ENCODE measurements at places on chromosomes 6 and 20.

GRCh38 chr6:11188161-11188915 is 44.1 kb downstream of the NEDD9 start:
- DNase-seq = no peak

DNA sequence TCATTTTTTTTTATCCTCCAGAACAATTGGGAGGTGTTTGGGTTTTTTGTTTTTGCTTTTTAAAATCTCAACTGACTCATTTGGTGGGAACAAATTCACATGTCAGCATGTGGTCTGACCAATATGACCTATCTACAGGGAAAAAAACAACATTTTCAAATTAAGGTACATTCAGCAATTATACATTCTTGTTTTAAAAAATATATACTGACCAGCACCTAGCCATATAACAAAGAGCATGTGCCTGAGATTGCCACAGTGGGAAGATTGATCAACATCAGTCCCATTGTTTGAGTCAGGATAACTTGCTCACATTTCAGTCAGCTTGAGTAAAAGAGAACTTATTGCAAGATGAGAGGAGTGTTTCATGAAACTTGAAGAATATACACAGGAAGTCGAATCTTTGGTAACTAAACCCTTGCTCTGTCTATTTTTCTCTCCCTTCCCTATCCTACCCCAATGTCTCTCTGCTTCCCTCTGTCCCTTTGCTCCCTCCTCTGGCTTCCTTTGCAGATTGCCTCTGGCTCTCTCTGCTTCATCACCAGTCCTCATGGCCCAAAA is 163.2 kb upstream of the TAB2 start:
- DNase-seq = no peak

DNA sequence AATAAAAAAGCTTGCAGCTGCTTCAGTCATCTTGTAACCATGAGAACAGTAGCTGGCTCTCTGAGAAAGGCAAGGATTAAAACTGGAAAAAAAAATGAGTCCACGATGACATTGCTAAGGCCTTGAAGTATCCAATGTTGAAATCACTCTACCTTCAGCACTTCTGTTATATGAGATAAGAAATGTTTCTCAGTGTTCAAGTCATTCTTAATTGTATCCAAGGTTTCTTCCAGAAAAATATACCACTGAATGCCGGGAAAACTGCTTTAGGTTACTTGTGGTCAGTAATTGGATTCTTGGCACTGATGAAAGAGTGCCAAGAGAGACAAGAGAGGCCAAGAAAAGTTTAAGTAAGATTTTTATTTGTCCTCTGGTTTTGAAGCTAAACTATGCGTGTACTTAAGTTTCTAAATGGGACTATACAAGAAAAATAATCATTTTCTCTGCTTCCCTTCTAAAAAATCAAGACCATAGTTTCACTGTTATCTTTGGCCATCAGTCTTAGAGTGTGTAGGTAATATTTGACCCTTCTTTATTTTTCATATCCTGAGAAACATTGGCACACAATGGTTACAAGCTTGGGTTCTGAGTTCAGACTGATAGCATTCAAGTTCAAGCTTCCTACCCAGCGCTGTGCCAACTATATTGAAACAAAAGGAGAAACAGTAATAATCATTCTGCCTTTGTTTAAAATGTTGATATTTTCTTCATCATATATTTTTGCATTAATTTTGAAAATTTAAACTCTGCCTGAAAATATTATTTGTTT is 84.6 kb downstream of the TRDN start:
- DNase-seq = no peak

GRCh38 chr6:156379392-156380289 is 397.5 kb upstream of the ARID1B start:
- DNase-seq = no peak

DNA sequence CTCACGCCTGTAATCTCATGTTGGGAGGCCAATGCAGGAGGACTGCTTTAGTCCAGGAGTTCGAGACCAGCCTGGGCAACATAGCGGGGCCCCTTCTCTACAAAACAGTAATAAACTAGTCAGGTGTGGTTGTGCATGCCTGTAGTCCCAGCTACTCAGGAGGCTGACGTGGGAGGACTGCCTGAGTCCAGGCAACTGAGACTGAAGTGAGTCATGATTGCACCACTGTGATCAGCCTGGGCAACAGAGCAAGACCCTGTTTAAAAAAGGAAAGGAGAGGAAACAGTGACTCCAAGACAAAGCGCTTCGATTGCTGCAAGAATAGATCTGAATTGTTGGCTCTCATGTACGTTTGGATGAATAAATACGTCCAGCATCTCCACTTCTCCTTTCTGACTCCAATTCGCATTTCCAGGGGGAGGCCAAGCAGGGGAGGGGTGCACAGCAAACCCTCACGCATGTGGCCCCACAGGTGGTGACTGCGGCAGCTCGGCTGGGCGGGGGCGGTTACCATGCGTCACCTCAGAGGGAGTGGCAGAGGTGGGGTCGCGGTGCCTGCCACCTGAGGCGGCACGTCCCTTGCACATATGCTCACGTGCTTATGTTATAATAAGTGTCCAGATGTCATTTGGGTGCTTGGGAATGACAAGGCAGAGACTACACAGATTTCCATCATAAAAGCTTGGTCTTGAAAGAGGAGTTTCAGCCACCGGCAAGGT is 95.1 kb upstream of the MPC1 start:
- DNase-seq = no peak

DNA sequence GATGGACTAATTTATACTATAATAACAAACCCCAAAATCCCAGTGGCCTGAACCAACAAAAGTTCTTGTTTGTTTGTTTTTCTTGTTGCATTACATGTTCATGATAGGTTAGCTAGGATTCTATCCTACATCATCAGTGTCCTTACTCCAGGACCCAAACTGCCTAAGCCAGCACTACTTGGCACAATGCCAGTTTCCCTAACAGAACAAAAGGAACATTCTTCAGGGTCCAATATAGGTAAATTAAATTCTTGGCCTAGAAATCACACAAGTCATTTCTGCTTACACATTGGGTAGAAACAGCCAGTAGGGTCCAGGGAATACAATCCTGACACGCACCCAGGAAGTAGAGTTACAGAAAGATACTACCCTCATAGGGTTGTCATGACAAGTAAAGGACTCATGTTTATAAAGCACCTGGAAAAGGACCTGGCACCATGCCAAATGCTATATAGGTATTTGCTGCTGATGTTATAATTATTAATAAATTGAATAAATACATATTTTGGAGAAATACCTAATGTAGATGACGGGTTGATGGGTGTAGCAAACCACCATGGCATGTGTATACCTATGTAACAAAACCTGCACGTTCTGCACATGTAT is 38.8 kb downstream of the RCAN2 start:
- no peak for DNase-seq

DNA sequence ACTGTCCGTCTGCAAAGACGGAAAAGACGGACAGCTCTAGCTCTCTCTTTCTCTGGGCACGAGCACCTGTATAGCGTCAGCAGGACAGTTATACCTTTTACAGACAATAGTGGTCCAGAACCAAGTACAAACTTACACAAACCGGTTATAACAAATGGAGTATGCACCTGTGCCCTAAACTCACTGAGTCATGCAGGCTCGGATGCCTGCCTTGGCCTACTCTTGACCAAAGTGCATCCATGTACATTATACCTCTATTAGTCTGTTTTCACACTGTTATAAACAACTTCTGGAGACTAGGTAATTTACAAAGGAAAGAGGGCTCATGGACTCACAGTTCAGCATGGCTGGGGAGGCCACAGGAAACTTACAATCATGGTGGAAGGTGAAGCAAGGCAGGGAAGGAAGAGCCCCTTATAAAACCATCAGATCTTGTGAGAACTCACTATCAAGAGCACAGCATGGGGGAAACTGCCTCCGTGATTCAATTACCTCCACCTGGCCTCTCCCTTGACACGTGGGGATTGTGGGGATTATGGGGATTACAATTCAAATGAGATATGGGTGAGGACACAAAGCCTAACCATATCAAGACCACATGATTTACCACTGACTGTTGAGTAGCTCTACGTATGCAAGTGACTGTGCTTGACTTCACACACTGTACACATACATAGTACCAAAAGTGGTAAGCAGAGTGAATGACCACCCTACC is 23.1 kb downstream of the MAN1A1 start:
- no peak for DNase-seq

- DNase-seq = no peak
Measured at GRCh38 chr6:122788663-122789181, 336 bp upstream of the SMPDL3A start.

DNA sequence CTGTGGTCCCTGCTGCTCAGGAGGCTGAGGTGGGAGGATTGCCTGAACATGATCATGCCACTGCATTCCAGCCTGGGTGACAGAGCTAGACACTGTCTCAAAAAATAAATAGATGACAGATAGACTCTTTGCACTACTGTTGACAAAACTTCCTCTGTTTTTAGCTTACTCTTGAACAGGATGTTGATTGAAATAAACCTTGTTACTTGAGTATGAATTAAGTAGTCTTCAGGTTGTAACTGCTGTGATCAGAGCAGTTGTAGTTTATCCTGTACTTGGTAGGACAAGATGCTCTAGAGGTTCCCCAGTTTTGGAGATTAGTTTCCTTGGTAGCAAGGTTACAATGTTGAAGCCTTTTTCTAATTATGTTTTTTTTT is 1.5 kb downstream of the GTF3C6 start:
- no peak for DNase-seq

- DNase-seq = no peak
Measured at GRCh38 chr20:56621730-56622129, 7.4 kb upstream of the TFAP2C start.

- no peak for DNase-seq
Measured at GRCh38 chr6:160055813-160056212, 65.8 kb upstream of the SLC22A1 start.

DNA sequence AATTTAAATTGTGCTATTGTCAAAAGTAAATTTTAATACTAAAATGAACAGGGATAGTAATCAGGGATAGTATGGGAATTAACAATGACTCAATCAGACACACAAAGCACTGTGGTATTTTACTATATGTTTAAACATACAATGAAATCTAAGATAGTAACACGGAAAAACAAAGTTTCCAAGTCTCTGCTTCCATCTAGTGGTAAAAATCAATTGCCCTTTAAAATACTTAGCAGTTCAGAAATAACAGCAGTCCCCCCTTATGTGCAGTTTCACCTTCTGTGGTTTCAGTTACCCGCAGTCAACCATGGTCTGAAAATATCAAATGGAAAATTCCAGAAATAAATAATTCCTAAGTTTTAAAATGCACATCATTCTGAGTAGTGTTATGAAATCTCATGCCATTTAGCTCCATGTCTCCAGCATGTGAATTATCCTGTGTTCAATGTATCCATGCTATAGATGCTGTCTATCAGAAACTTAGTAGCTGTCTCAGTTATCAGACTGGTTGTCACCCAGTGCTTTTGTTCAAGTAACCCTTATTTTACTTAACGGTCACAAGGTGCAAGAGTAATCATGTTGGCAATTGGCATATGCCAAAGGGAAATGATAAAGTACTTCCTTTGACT is 58.5 kb downstream of the AHI1 start:
- DNase-seq = no peak

GRCh38 chr6:162099685-162100084 is 627.9 kb downstream of the PRKN start:
- DNase-seq = peak; percentile 45

GRCh38 chr20:23513164-23513563 is 22.2 kb downstream of the CST8 start:
- no peak for DNase-seq

- peak; percentile 10 for DNase-seq
Measured at GRCh38 chr6:30260036-30260504, 46.9 kb upstream of the TRIM26 start.

DNA sequence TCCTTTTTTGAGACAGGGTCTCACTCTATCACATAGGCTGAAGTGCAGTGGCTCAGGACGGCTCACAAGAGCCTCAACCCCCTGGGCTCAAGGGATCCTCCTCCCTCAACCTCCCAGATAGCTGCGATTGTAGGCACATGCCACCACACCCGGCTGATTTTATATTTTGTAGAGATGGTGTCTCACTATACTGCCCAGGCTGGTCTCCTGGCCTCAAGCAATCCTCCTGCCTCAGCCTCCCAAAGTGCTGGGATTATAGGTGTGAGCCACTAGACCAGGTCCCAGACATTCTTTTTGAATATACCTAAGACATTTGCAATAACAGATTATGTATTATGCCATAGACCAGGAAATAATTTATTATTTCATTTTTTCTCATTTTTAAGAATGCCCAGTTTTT is 58.3 kb upstream of the CDYL start:
- DNase-seq = no peak

DNA sequence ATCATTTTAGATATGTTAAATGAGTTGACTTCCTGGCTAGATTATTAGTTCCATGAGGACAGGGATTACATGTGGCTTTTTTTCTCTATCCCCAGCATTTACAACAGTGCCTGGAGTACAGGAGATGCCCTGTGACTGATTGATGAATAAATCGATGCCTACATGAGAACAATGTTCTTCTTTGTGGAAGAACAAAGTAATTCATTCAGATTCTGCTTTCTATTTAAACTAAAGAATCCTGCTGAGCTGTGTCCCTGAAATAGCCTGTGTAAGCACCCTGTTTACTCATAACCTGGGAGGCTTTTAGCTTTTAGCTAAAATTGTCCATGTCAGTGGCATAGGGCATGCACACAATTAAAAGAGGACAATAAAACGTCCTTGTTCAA is 125.1 kb upstream of the BTBD3 start:
- no peak for DNase-seq

GRCh38 chr20:57076152-57076652 is 190.2 kb downstream of the BMP7 start:
- no peak for DNase-seq

GRCh38 chr20:56519551-56519950 is 5.0 kb upstream of the FAM209A start:
- no peak for DNase-seq

- DNase-seq = no peak
Measured at GRCh38 chr6:144857086-144857485, 572.0 kb downstream of the UTRN start.

DNA sequence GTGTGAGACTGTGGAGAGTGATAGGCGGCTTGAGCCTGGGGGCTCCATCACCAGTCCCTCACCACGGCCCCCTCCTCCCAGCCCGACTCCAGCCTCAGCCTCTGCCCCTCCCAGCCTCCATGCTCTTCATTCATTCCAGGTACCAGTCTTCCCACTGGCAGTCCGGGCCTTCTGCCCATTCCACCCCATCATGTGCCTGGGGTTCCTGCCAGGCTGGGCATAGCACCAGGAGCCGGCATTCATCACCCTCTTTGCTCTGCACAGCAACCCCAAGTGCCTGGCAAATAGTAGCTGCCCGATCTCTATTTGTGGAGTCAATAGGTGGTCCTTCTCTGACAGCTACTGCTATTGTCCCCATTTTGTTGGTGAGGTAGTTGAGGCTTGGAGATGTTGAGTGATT is 39.6 kb upstream of the GTSF1L start:
- no peak for DNase-seq

DNA sequence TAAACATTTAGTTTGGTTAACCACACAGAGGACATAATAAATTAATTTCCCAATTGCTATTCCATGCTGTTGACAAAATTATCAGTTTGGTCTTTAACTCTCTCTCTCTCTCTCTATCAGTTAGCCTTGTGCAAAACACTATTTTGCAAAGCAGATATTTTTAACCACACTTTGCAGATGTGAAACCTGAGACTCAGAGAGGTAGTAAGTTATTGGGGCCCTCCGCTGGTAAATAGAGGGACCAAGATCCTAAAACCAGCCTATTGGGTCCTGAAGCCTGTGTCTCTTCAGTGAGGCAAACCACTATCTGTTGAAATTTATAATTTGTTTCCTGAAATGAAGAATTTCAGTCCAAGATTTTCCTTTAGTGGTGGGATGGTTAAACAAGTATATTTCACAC is 231.0 kb downstream of the SOD2 start:
- DNase-seq = no peak

- DNase-seq = no peak
Measured at GRCh38 chr6:65091561-65091960, 615.5 kb downstream of the EYS start.
